ENCODE measurements at places on chromosomes 1 and 21.
A peak's percentile ranks its signal among the peaks of the same experiment; 100 is the strongest.

GRCh38 chr1:49556676-49557234, 467.0 kb downstream of the AGBL4 start:
- no peak for DNase-seq

- DNase-seq, result no peak
These were observed 35.3 kb downstream of the B3GALNT2 start for GRCh38 chr1:235468970-235469369.

DNA sequence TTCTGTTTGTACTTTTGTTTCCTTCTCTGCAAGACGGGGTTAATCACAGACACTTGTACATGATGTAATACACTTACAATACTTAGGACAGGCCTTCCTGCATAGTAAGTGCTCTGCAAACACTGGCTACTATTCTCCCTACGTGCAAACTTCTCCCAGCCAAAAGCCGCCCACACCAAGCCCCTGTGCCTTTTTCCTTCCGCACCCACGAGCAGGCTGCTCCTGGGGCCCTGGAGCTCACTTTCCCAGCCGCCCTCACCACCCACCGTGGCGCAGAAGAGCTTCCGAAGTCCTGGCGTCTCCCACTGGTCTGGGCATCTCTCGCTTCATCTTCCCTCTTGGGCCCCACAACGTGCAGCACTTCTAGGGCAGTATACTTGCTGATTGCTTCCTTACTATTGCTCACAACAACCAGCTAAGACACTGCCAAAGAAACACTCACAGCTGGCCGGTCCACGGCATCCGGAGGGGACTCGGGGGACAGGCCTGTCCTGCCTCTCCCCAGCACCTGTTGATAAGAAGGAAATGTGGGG, 22.5 kb upstream of the GPR157 start:
- DNase-seq, result no peak

DNA sequence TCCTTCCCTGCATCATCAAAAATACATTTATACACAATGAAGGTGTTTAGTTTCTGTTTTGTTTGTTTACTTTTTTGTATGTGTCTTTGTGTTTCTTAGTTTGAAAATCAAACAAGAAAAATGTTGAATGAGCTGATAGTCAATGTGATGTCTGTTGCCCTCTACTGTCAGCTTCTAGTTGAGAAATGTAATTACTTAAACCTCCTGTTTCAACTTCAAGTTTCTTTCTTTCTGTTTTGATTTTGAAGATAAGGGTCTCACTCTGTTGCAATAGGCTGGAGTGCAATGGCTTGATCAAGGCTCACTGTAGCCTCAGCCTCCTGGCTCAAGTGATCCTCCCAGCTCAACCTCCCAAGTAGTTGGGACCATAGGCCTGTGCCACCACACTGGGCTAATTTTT, 37.5 kb downstream of the SPTA1 start:
- DNase-seq, result no peak

- no peak for DNase-seq
These were observed 71.0 kb downstream of the DYRK1A start for GRCh38 chr21:37437376-37438080.

GRCh38 chr1:75993661-75994060, 61.5 kb upstream of the ASB17 start:
- no peak for DNase-seq

- no peak for DNase-seq
These were observed 144.6 kb downstream of the SLC30A10 start for GRCh38 chr1:219783605-219784235.

DNA sequence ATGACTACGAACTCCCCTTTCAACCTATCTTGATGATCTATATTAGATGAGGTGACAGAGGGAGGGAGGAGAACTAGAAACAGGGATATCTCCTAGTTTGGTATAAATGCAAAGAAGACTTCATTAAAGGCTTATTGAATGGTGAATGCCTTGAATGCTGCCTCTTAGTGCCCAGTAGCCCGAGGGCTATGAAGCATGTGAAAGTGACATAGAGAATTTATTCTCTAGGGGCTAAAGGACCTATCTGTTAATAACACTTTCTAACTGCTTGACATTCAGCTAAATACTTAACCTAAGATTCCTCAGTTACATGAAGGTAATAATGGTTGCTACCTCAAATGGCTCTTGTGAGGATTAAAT, 764.1 kb downstream of the LTN1 start:
- no peak for DNase-seq

GRCh38 chr1:6935361-6935883, 150.2 kb downstream of the CAMTA1 start:
- DNase-seq, result no peak

DNA sequence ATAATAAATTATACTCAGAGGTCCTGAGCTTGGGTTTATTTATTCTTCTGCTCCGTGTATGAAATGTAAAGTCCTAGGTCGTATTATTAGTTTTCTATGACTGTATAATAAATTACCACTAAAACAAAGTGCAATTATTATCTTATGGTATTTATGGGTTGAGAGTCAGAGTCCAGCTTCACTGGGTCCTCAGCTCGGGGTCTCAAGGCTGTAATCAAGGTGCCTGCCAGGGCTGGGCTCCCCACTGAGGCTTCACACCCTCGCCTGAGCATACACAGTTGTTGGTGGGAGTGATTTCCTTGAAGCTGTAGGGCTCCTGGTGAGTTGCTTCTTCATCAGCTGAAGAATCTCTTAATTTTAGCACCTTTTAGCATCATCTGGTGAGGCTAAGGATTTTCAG, 15.2 kb downstream of the UBASH3A start:
- no peak for DNase-seq

DNA sequence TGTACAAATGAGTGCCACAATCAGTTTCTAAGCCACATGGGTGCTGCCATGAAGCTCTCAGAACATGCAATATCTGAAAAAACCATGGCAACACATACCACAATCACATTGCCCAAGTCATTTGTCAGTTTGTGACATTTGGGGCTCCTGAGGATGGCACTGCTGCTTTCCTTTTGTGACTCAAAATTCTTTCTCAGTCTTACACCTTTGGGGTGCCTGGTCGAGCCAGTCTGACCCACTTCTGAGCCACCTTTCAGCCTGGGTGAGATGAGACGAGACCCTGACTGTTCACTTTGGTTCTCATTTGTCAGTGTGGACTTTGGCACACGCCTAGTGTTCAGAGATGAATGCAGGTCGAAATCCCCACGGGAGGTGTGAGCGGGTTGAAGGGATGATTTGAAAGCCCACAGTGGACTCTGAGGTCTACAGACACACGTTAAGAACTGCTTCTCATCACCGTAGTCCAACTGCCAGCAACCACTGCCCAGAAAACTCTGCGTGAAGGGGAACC, 8.0 kb downstream of the BATF3 start:
- DNase-seq, result no peak

DNA sequence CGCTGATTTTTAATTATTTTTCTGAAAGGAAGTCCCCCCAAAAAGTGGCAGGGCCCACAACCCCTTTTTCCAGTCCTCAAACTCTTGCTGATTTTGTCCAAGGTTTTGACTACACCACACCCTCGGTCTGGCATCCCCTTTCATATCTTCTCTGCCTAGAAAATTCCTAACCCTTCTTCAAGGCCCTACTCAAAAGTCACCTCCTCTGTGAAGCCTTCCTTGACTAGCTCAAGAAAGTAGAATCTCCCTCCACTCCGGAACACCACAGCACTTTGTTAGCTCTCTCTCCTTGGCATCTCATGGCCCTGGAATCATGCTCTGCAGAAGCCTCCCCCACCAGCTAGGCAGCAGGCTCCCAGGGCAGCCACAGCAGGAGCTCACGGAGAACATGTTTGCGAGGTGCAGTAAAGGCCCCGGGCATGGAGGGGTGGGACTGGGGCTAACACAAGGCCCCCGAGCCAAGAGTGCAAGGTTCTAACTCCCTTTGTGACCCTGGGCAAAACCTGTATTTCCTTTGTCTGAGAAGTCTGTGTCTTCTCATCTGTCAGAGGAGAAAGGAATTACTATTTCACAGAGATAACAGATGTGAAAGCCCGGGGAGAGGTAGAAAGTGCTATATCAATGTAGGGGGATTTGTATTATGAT, 17.7 kb upstream of the S100A7 start:
- no peak for DNase-seq

DNA sequence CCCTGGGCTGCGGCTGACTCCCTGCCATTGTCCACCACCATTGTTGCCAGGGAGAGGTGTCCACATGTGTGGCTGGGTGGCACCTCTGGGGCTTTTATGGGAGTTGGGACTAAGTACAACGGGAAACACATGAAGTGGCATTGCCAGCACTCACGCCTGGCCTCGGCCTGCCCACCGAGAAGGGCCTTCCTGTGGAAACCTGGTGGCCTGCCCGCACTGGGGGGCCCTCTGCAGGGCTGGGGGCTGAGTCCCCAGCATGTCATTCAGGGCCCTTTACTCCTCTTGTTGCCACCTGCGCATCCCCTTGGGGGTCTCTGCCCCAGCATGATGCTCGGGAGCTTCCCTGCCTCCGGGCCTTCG, 35.5 kb upstream of the RUNX3 start:
- DNase-seq, result no peak

DNA sequence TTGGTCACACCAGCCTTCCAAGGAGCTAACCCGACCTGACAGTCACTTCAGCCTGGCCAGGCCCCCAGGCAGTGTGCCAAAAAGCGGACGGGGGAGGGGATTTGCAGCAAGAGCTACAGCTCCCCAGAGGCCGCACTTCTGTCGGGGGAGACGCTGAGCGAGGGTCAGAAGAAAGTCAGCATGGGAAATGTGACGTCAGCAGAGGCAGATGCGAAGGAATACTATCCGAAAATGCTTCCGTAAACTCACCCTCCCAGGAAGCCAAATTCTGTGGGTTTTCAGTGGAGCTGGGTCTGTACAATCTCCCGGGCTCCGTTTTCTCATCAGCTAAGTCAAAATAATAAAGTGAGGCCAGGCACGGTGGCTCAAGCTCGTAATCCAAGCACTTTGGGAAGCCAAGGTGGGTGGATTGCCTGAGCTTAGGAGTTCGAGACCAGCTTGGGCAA, 28.5 kb upstream of the ECE1 start:
- no peak for DNase-seq

GRCh38 chr1:229190057-229190575, 80.8 kb upstream of the RAB4A start:
- no peak for DNase-seq

DNA sequence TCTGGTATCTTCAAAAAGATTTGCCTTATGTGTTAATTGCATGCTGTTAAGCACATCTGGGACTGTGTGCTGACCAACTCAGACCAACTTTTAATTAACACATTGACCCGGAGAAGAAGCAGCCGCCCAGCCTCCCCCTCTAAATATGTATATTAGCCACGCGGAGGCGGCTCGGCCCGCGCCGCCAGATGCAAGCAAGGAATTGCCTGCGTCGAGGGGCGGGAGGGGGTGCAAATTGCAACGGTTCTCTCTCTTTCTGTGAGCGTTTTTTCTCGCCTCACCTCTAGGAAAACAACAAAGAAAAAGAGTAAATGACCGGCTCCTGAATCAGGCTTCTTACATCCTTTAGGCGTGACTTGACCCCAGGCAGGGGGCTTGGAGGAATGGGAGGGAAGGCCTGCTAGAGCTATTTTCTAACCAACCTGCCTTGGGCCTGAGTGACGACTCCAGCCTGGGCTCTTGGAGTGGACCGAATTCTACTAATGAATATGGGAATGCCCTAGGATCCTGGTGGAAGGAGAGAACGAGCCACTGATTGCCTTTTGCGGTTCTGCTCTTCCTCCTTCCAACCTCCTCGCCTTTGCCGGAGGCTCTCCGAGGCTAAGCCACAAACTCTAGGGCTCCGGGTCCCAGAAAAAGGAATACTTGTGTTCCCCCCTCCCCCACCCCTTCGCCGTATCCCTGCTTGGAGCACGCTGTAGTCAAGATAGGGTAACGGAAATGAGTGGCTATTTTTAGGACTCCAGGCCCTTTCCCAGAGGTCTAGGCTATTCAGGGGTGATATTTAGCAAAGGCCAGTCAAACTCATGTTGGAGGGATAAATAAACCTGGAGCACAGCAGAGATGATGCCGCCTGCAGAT, 417.0 kb upstream of the ESRRG start:
- no peak for DNase-seq

GRCh38 chr1:197677752-197678295, 97.5 kb downstream of the DENND1B start:
- no peak for DNase-seq

DNA sequence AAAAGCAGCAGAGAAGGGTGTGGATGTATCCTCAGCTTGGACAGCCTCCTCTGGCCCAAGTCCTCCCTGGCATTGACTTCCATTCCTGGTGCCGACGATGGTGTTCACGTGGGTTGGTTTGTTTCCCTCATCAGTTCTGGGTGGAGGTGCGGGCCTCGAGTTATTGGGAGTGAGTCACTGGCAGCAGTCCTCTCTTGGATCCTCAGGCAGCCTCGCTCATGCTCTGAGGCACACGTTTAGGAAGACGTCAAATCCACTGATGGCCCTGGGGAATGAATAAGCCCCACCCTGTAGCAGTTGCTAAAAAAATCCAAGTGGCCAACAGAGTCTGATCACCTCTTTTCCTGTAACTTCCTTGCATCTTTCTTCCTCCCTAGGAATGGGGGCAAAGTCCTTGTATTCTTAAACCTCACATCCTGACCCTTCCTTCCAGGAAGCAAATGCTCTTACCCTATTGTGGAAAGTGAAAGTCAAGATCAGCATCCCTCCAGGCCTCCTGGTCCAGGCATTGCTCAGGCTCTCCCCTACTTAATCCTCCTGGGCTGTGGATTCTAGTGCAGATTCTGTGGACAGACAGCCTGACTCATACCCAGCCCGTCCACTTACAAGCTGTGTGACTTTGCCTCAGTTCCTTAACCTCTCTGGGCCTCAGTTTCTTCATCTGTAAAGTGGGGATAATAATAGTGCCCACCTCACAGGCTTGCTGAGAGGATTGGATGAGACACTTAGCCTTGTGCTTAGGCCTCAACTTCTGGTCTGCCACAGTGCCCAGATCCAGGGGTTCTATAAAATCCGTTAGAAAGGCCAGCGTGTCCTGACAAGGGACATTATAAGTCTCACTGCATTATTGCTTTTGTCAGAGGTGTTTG, 111.1 kb downstream of the TLR5 start:
- DNase-seq, result no peak

DNA sequence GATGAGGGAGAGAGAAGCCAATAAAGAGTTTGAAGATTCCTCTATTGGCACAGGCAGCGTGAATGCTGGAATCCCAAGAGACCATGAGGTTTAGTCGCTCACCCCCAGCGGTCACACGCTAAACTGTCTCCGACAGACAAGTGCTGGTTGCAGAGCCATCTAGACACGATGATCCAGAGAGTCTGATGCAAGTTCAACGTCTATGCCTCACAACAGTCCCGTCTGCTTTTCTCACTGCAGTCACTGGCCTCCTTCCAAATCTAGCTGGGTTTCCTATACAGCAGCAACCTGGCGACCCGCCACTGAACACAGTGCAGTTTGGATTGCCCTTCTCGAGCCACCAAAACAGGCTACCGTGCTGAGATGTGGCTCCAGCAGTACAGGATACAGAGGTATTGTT, 98.6 kb upstream of the KRTAP19-8 start:
- no peak for DNase-seq

GRCh38 chr1:109239409-109240068, 9.8 kb upstream of the CELSR2 start:
- DNase-seq, result peak; percentile 11

- DNase-seq, result no peak
These were observed 5.9 kb downstream of the PRRX1 start for GRCh38 chr1:170669586-170670530.

DNA sequence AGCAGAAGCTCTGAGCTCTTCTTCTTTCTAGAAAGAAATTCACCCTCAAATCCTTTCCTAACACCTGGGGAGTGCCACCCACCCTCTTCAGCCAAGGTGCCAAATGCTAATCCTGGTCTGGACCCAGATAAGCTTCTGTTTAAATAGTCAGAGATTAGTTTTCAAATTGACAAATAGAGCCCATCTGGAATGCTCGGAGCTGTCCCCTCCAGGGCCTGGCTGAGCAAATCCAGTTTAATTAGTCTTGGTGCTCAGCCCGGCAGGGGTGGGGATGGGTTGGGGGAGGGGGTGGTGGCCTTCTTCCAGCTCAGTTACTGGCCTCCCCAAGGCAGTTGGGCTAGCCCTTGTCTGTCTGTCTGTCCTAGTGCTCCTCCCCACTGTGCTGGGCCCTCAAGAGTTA, 269.5 kb downstream of the GRIK3 start:
- DNase-seq, result no peak
